ENCODE measurements at places on chromosomes 11 and 22.

- no peak for DNase-seq
Observed at GRCh38 chr11:114346709-114347141, 50.5 kb downstream of the NNMT start.

DNA sequence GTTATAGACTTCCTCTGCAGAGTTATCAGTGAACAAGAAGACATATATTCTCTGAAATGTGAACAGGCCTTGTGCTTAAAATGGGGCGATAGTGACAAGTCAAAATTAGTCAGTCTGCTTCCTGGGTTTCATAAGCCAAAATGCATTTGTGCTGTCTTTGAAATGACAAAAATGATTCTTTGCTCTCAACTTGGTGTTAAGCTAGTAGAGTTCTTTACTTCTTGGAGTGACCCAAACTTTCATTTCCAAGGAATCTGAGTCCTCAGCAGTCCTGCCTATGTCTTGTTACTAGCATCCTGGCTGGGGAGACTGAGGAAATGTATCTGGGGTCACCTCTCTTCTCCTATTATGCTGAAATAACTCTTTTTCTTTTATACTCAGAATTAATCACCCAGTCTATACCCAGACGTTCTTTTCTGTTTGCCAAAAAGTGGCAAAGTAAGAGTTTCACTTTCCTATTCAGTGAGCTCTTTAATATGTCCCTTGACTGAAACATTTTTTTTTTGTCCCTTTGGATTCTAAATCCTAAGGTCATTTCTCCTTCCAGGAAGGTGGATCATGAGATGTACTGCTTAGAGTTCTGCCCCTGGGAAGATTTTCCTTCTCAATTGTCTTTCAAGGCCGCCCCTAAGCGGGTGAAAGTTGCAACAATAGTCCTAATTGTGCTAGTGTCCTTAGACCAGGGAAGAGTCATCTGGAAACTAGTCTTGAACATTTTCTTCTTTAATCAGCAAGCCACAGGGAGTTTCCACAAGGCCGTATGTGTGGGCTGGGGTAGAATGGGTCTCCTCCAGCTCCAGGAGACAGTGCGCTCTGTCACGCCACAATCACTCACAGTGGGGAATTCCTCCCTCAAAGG lies 53.0 kb upstream of the RDX start:
- DNase-seq: peak; percentile 68

DNA sequence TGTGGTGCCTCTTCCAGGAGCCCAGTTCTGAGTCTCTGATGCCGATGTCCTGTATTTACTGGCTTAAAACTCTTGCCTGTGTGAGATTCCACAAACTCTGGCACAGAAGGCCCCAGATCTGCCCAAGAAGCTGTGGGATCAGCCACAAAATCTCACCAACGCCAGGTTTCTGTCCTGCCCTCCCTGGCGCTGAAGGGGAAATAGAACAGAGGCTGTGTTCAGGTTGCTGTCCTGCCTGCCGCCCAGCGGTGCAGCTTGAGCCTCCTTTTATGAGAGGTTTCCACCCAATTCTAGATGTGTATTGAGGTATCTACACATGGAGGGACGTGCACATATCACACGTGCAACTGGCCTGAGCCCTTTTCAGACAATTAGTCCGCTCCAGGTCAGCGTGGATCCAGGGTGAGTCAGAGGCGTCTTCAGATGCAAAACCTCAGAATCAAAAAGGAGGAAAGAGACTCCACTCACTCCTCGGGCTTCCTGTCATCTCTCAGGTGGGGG lies 2.2 kb downstream of the TMEM80 start:
- DNase-seq: no peak

- no peak for DNase-seq
Observed at GRCh38 chr11:102685338-102685737, 20.2 kb downstream of the MMP27 start.

DNA sequence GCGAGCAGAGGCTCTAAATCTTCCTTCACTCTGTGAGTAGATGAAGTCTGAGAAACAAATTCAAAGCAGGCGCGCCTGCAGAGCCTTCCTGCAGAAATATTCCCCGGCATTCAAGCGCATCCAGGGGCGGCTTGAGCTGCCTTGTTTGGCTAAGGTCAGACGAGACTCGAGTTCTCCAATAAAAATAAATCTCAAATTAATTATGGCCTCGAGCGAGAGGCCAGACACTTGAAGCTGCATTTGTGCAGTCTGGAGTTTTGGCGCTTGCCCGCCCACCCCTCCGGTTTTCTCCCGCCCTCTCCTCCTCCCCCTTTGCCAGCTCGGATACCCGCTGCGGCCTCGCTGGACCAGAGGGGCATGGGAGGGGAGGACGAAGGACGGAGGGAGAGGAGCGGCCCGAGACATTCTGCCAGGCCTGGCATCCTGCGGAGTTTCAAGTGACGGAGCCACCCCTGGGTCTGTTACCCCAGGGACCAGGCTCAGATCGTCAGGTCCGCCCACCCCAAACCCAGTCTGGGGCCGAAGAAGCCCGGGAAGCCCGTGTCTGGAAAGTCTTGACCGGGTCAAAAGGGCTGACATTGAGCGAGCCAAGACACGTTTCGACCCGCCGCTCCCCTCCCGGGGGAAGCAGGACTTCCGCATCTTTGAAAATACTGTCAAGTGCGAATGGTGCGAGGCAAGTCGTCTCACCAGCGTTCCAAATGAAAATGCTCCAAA lies 3.8 kb upstream of the FLI1 start:
- no peak for DNase-seq

GRCh38 chr22:43206509-43207161 lies 19.7 kb upstream of the TTLL12 start:
- no peak for DNase-seq

DNA sequence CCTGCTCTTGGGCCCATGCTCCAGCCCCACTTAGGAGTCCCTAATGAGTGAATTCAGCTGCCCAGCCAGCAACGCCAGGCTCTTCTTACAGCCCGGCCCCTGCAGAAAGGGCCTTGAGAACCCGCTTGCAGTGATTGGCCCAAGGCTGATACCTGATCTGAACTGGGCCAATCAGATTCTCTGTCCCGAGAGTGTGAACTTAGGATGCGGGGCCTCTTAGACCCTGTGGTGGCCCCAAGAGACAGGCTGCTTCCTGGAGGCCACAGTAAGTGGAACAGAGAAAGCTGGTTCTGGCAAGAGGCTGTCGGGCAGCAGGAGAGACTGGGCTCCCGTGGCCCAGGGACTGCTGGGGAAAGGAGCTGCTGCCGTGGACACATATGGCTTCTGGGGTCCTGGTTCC lies 11.5 kb downstream of the VSTM5 start:
- no peak for DNase-seq

- DNase-seq: no peak
Observed at GRCh38 chr11:45313171-45313865, 27.2 kb upstream of the SYT13 start.

- no peak for DNase-seq
Observed at GRCh38 chr11:72378704-72379383, 55.5 kb downstream of the CLPB start.

DNA sequence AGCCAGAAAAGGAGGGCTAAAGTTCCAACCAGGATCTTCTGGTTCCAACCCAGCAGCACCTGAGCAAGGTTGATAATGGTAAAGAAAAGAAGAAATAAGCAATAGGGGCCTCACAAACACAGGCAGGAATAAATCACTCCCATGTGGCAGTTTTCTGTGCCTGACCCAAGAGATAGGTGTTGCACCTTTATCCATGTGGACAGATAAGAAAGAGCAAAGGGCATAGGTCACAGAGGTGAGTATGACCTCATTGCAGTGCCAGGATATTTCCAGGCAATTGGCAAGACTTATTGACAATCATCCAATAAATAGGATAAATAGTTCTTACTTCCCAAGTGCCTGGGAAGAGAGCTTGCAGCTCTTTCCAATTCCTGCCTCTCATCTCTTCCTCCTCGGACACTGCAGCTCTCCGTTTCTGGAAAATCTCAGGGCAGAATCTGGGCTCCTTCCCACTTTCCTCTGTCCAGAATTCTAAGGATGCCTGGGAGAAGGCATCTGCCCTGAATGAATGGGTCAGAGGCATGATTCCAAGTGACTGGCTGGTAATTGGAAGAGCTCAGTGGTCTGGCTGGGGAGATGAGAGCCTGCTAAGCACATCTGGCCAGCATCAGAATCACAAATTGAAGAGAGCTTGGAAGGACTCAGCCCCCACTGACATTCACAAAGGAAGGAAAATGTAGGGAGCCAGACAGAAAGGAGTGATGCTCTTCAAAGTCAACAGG lies 14.5 kb upstream of the LRRC55 start:
- DNase-seq: no peak

GRCh38 chr11:100910808-100911207 lies 218.8 kb downstream of the PGR start:
- DNase-seq: peak; percentile 68

DNA sequence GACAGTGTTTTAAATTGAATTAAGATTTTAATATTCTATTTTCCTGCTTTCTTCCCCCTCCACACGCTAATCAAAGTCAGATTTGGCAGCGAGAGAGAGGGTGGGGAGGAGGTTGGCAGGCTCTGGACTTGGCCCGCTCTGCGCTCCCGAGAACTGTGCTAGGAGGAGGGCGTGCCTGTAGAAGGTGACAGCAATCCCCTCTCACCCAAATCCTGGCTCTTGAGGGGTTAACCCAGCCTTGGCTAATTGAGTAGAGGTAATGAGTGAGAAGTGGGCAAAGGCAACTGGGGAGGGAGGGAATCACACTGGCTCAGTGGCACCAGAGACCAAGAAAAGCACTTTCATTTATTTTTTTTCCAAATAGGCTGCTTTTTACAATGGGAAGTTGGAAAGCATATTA lies 42.2 kb downstream of the BUD13 start:
- no peak for DNase-seq

GRCh38 chr22:23072077-23072910 lies 2.0 kb downstream of the GNAZ start:
- DNase-seq: no peak

- DNase-seq: no peak
Observed at GRCh38 chr11:12377824-12378593, 638 bp downstream of the PARVA start.

DNA sequence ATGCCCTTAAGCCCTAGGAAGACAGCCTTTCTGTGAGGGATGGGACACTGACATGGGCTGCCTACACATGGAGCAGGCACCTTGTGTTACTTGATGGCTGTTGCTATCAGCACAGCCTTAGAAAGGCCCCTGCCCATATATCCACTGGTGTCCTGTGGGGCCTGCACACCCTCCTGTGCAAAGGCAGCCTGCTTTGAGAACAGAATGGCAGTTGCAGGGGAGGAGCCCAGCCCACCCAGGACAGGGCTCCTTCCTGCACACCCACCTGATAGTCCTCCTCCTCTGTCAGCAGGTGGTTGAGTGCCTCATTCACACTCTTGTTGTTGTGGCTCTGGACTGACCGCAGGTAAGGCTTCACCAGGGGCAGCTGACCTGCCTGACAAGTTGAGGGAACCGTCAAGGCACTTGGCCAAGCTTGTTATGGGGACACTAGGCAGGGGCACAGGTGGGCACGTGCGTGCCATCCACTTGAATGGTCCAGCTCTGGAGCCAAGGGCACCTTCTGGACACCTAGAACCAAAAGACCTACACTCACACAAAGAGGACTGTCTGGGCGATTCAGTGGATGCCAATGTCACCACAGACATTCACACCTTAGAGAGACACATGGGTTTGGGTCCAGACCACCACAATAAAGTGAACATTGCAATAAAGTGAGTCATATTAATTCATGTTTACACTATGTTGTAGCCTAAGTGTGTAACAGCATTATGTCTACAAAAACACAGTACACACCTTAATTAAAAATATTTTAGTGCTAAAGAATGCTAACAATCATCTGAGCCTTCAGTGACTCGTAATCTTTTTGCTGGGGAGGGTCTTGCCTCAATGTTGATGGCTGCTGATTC lies 9.4 kb upstream of the SLC25A1 start:
- DNase-seq: no peak

DNA sequence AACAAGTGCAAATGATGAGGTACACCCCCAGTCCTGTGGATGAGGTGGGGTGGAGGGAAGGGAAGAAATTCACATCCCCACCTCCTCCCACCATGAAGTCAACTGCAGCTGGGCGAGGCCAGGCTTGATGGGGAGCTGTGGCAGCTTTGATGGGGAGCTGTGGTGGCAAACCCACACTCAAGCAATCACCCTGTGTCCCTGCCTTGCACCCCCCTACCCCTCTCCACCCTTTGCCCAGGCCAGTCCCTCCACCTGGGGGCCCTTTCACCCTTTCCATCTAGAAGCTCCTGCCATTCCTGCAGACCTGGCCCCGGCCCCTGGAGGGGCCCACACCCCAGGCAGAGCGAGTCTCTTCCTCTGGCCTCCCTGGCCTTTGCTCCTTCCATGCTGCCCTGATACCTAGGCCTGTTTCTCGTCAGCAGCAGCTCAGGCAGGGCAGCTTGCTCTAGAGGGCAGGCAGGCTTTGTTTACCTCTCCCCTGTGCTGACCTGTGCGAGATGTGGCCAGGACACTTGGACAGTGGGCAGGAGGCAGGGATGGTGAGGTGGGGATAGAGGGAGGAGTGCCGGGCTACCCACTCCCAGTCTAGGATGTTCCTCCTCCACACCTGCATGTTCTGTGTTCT lies 4.5 kb upstream of the FGF3 start:
- no peak for DNase-seq

DNA sequence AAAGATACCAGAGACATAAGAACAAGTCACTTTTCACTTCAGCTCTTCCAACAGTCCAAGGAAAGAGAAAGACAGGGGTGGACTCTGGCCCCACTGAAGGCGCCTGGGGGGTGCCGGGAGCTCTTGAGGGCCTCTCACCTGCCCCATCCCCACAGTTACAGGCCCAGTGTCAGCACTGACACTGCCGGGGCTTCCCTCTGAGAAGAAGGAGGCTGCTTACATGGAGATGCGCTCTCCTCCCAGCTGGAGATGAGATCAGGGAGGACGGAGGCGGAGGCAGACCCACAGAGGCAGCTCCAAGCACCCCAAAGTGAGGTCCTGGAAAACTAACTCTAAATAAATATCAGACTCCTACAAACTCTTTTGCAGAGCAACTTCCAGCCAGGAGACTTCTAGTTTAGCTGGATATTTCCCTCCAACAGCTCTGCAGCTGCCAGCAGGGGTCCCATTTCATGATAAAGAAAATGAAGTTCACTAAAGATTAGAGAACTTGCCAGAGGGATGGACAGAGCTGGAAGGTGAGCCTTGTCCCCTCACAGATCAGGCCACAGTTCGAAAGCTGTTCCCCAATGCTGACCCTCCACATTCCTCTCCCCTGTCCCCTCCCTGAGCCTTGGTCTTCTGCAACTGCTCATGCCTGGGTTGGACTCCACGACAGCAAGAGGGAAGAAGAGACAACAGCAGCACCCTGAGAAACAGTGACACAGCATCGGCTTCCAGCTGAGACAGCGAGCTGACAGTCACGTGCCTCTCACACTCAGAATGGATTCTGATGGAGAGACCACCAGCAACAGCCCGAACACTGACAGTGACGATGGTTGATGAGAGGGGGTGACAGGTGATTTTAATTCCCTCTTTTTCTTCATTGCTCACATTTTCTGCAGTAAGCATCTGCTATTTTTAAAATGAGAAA lies 5.8 kb downstream of the CARS1 start:
- no peak for DNase-seq

- no peak for DNase-seq
Observed at GRCh38 chr11:122028545-122028944, 87.5 kb downstream of the BLID start.

- DNase-seq: no peak
Observed at GRCh38 chr11:94032725-94033124, 11.6 kb downstream of the HEPHL1 start.

Data from GM06990 (cell line).